Esophagus muscularis mucosa (tissue), 4 donors: ENCODE measurements at places on chromosomes 4 and X.

GRCh38 chr4:38529189-38530115, 134.5 kb upstream of the KLF3 start:
- peaks cover 9% of the 10 kb centered on the region for H3K4me1 ChIP-seq
- no peak for DNase-seq
- H3K4me3 ChIP-seq, result no peak overlapping the region
- H3K36me3 ChIP-seq, result no peaks in the 10 kb centered on the region
- no peaks in the 10 kb centered on the region for H3K27me3 ChIP-seq

DNA sequence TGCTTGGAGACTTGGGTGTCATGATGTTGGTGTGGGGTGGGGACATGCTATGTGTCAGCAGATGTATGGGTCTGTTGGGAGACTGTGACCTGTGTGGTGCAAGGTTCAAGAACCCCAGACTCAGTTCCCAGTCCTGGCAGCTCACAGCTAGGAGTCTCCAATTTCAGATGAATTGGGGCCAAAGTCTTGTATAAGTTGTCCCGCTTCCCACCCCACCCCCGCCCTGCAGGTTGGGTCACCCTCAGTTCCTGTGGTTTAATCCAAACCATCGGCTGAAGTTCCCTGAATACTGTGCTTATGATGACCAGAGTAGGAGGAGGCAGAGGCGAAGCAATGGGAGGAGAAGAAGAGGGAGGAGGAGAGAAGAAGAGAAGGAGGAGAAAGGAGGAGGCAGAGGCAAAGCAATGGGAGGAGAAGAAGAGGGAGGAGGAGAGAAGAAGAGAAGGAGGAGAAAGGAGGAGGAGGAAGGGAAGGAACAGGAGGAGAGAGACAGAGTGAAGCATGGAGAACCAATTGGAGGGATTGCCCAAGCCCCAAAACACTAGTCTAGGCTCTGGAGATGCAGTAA, 112.6 kb downstream of the EFNB1 start:
- DNase-seq, result peak; percentile 29
- no peak overlapping the region for H3K4me3 ChIP-seq
- no peaks in the 10 kb centered on the region for H3K4me1 ChIP-seq
- H3K27ac ChIP-seq, result no peak overlapping the region

- H3K36me3 ChIP-seq, result no peaks in the 10 kb centered on the region
- H3K4me3 ChIP-seq, result no peak overlapping the region
- H3K27me3 ChIP-seq, result no peaks in the 10 kb centered on the region
- H3K4me1 ChIP-seq, result no peaks in the 10 kb centered on the region
- H3K27ac ChIP-seq, result no peak overlapping the region
- no peak for DNase-seq
These were observed 299.0 kb upstream of the MAGEC2 start for GRCh38 chrX:142503967-142504643.

- no peaks in the 10 kb centered on the region for H3K4me1 ChIP-seq
- H3K36me3 ChIP-seq, result no peaks in the 10 kb centered on the region
- no peak overlapping the region for H3K27ac ChIP-seq
- DNase-seq, result no peak
These were observed 167.8 kb upstream of the LDB2 start for GRCh38 chr4:17066236-17066635.

DNA sequence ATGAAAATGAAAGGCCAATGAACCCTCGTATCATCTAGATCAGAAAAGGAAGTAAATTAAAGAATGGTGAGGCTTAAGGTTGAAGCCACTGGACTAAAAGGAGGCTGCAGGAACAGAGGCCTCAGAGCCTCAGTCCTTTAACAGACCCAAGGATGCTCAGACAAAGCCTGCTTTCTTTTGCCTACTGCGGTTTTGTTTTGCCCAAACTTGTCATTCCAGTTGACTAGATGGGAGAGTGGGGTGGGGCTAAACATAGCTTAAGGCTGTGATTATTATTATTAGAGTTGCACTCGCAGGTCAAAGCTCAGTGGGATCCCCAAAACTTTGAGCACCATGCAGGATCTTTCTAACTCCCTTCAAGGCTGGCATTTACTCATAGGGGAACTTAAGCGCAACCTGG, 163.9 kb downstream of the RBM46 start:
- H3K27me3 ChIP-seq, result no peaks in the 10 kb centered on the region
- no peaks in the 10 kb centered on the region for H3K36me3 ChIP-seq
- H3K4me3 ChIP-seq, result no peak overlapping the region
- no peaks in the 10 kb centered on the region for H3K4me1 ChIP-seq
- no peak for DNase-seq

GRCh38 chrX:138986866-138987265, 275.3 kb upstream of the FGF13 start:
- DNase-seq, result no peak
- H3K36me3 ChIP-seq, result no peaks in the 10 kb centered on the region
- no peaks in the 10 kb centered on the region for H3K4me1 ChIP-seq
- no peak overlapping the region for H3K27ac ChIP-seq
- H3K27me3 ChIP-seq, result no peaks in the 10 kb centered on the region

- no peak for DNase-seq
- no peak overlapping the region for H3K4me3 ChIP-seq
- H3K27me3 ChIP-seq, result no peaks in the 10 kb centered on the region
- no peaks in the 10 kb centered on the region for H3K4me1 ChIP-seq
- H3K36me3 ChIP-seq, result no peaks in the 10 kb centered on the region
- no peak overlapping the region for H3K27ac ChIP-seq
These were observed 70.2 kb downstream of the CPZ start for GRCh38 chr4:8662776-8663175.

DNA sequence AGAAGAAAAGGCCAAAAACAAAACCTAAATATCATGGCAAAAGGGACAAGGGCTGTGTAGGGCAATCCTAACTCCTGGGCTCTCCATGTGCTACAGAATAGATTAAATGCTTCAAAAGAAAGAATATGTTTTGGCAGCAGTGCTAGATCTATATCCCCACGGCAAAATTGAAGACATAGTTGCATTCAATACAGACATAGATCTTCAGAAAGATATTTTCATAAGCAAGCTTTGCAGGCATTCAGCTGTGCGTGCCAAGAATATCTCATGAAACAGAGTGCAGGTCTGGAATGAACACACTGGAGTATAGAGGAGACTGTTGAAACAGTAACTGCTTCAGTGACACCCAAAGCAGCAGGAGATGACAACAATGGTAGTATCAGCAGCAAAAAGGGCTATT, 1476.9 kb downstream of the ARAP2 start:
- no peak overlapping the region for H3K4me3 ChIP-seq
- H3K36me3 ChIP-seq, result no peaks in the 10 kb centered on the region

GRCh38 chrX:86805241-86805640, 657.0 kb downstream of the DACH2 start:
- H3K36me3 ChIP-seq, result no peaks in the 10 kb centered on the region
- no peak overlapping the region for H3K27ac ChIP-seq
- DNase-seq, result no peak
- no peak overlapping the region for H3K4me3 ChIP-seq
- H3K27me3 ChIP-seq, result no peaks in the 10 kb centered on the region
- no peaks in the 10 kb centered on the region for H3K4me1 ChIP-seq

DNA sequence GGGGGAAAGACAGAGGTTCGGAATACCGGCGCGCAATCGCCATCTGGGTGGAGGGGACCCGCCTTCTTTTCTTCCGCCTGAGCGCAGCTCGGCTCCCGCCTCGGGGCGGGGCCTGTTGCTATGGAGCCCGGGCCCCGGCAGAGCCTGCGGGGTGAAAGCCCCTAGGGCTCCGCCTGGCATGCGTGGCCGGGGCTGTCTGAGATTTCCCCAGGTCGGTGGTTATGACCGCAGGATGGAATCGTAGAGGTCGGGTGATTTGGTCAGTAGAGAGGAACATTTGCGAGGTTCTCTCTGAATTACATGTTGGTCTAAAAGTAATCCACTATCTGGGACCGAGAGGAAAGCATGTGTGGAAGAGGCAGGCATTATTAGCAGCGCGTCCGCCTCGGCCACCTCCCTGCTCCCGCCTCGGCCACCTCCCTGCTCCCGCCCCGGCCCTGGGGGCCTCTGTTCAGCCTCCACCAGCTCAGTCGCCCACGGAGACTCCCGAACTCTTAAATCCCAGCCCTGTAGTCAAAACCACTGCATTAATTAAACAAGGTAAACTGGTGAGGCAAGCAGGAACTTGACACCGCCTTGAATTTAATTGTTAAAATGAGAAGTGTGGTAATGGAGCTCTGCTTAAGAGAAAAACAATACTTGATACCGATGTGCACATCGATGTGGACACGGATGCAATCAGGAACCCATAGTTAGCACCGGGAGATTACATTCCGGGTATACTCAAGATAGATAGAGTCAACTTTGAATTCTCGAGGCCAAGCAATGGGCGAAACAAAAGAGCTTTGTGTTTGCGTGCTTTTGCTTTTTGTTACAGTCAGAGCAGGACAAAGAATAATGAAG, 45.2 kb downstream of the TRIM2 start:
- H3K27ac ChIP-seq, result peak overlapping the region; percentile 71
- DNase-seq, result no peak
- H3K4me1 ChIP-seq, result peaks cover 20% of the 10 kb centered on the region
- peak overlapping the region; percentile 65 for H3K4me3 ChIP-seq

GRCh38 chr4:185904381-185904780, 92.4 kb upstream of the SORBS2 start:
- H3K27ac ChIP-seq, result no peak overlapping the region
- no peak overlapping the region for H3K4me3 ChIP-seq
- no peaks in the 10 kb centered on the region for H3K27me3 ChIP-seq
- no peak for DNase-seq

GRCh38 chr4:61277785-61278760, 77.9 kb downstream of the ADGRL3 start:
- no peaks in the 10 kb centered on the region for H3K36me3 ChIP-seq
- no peak for DNase-seq
- H3K4me1 ChIP-seq, result no peaks in the 10 kb centered on the region
- H3K4me3 ChIP-seq, result no peak overlapping the region
- H3K27ac ChIP-seq, result no peak overlapping the region

- no peak overlapping the region for H3K27ac ChIP-seq
- H3K4me1 ChIP-seq, result no peaks in the 10 kb centered on the region
- no peaks in the 10 kb centered on the region for H3K36me3 ChIP-seq
- H3K4me3 ChIP-seq, result no peak overlapping the region
- no peak for DNase-seq
- H3K27me3 ChIP-seq, result no peaks in the 10 kb centered on the region
These were observed 4.3 kb upstream of the SLC4A4 start for GRCh38 chr4:71334465-71334882.

- H3K36me3 ChIP-seq, result no peaks in the 10 kb centered on the region
- H3K27ac ChIP-seq, result no peak overlapping the region
- DNase-seq, result no peak
- H3K4me3 ChIP-seq, result no peak overlapping the region
- no peaks in the 10 kb centered on the region for H3K27me3 ChIP-seq
These were observed 43.1 kb upstream of the FAM9C start for GRCh38 chrX:13087322-13088155.

GRCh38 chr4:122898370-122899150, 23.8 kb downstream of the NUDT6 start:
- H3K36me3 ChIP-seq, result peaks cover 6% of the 10 kb centered on the region
- H3K27ac ChIP-seq, result peak overlapping the region; percentile 13
- no peak overlapping the region for H3K4me3 ChIP-seq
- no peaks in the 10 kb centered on the region for H3K4me1 ChIP-seq
- no peaks in the 10 kb centered on the region for H3K27me3 ChIP-seq
- no peak for DNase-seq

DNA sequence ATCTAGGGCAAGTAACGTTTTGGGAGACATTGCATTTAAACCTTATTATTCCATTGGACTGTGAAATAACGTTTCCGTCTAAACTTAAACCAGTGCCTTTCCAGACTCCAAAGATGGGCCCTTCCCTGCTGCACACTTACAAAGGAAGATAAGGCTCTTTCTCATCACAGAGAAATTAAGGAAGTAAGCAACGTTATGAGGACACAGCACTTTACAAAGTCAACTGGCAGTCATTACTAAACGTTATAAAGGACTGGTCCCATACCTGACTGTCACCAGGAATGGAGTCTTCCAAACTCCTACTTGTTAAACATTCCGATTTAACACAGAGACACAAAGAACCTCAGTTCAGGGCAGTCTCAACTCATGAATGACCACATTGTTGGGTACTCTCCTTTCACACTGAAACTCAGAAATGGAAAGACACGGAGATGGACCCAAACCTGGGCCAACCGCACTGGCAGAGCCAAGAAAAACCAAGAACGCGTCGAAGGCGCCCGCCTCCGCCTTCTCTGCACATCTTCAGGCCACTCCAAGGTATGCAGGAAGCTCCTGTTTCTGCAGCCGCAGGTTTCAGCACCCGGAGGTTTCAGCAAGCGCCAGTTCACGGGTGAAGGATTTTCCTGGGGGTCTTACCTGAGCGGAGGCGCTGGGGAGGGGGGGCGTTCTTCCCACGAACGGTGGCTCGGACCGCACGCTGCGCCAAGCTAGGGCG, 670 bp downstream of the PAPSS1 start:
- peak overlapping the region; percentile 88 for H3K4me3 ChIP-seq
- H3K36me3 ChIP-seq, result no peaks in the 10 kb centered on the region
- peaks cover 20% of the 10 kb centered on the region for H3K4me1 ChIP-seq
- no peaks in the 10 kb centered on the region for H3K27me3 ChIP-seq

- peaks cover 26% of the 10 kb centered on the region for H3K4me1 ChIP-seq
- DNase-seq, result no peak
- H3K27ac ChIP-seq, result no peak overlapping the region
- H3K27me3 ChIP-seq, result no peaks in the 10 kb centered on the region
- no peaks in the 10 kb centered on the region for H3K36me3 ChIP-seq
These were observed 1.6 kb downstream of the HPGD start for GRCh38 chr4:174520660-174521059.

DNA sequence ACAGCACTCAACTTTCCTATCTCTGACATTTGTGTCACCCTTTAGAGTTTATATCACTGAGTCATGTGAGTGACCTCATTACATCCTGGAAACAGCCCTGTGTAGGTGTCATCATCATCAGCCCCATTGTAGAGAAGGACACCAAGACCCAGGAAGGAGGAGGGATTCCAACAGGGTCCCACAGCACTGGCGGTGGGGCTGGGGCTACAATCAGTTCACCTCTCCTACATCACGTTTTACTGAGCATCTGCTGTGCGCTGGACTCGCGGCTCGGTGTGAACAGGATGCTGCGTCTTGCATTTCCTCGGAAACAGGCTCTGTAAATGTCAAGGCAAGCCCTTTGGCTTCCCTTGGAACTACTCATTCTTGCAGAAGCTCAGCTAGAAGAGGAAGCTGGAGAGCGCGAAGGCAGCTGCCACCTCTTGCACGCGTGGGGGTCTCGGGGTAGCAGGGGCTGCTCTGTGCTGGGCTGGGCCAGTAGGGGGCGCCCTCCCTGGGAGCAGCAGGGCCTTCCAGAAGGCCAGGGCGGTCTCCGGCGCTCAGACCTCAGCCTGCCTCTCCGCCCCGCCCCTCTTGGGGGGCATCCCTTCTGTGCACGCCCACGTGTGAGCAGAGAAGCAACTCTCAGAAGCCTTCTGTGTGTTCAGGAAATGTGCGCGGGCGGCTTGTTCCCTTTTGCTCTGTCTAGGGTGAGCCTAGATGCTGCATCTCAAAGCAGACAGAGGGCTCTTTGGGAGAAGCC, 29.0 kb downstream of the REELD1 start:
- no peaks in the 10 kb centered on the region for H3K36me3 ChIP-seq
- peak; percentile 68 for DNase-seq
- H3K27me3 ChIP-seq, result no peaks in the 10 kb centered on the region
- peak overlapping the region; percentile 80 for H3K27ac ChIP-seq
- no peak overlapping the region for H3K4me3 ChIP-seq
- peaks cover 60% of the 10 kb centered on the region for H3K4me1 ChIP-seq

GRCh38 chr4:150268444-150268843, 190.2 kb downstream of the DCLK2 start:
- no peaks in the 10 kb centered on the region for H3K27me3 ChIP-seq
- H3K4me1 ChIP-seq, result no peaks in the 10 kb centered on the region
- H3K27ac ChIP-seq, result no peak overlapping the region
- H3K4me3 ChIP-seq, result no peak overlapping the region
- peaks cover 4% of the 10 kb centered on the region for H3K36me3 ChIP-seq
